HAP-1 (cell line): ENCODE measurements at places on chromosomes 4 and X.

DNA sequence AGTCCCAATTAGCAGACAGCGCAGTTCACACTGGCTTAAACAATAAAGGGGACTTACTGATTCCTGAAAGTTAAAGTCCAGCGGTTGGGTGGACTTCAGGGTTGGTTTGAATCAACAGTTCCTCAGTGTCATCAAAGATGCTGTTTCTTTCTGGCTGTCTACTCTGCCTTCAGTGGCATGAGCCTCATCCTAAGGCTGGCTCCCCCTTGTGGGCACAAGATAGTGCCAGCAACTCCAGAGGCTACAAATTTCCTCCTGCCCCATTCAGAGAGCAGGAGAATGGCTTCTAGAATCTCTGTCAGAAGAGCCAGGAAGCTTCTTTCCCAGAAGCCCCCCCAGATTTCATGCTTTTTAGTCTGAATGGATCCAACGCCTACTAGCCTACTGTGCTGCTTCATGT lies 82.4 kb upstream of the MTM1 start:
- DNase-seq = peak; percentile 70

DNA sequence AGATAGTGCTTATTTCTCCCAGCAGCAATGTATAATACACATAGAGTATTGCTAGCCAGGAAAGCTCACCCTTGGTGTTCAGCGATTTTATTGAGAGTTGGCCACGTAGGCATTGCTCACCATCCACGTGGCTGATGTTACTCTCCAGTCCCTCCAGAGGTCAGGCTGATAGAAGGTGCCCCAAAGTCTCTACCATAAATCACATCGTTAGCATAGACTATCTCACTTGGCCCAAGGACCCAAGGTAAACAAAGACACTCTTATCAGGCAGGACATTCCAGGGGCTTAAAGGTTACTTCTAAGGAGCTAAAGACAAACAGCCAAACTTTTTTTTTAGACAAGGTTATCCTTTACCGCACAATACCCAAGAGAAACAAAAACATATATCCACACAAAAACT lies 30.3 kb upstream of the RGN start:
- DNase-seq = no peak

GRCh38 chr4:71549516-71550160 lies 210.8 kb downstream of the SLC4A4 start:
- DNase-seq = no peak

GRCh38 chrX:37509349-37509748 lies 62.1 kb upstream of the LANCL3 start:
- peak; percentile 20 for DNase-seq

GRCh38 chr4:152106781-152107321 lies 346.0 kb upstream of the GATB start:
- no peak for DNase-seq

DNA sequence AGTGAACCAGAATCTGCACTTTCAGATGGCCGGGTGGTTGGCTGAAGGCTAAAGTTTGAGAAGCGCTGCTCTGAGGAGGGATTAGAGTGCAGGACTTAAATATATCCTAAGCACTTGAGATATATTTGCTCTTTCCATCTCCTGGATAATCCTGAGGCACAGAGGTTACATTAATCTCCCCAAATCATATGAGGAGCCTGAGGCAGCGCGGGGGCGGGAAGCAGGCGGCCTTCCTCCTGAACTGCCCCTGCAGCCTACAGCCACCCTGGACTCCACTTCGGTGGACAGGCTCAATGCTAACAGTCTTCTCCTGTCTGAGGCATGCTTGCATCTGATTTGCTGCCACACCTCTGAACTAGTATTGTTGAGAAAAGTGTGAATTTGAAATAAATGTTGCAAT lies 72.5 kb downstream of the AFAP1 start:
- DNase-seq = peak; percentile 49

DNA sequence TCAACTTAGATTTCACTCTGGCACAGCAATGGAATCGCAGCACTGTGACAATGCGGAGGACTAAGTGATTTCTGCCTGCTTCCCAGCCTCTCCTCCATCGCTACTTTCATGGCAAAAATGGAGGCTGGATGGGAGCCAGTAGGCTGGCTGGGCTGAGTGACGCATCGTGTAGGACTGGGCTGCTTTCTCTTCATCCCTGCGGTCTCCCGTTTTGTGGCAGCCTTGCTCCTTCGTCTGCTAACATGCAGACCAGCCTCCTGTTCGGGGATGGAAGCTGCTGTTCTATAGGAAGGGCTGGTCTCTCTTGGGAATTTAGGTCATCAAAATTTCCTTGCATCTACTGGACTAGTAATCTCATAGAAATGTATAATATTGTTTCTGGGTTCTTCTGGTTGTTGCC lies 15.8 kb upstream of the RGS12 start:
- no peak for DNase-seq

DNA sequence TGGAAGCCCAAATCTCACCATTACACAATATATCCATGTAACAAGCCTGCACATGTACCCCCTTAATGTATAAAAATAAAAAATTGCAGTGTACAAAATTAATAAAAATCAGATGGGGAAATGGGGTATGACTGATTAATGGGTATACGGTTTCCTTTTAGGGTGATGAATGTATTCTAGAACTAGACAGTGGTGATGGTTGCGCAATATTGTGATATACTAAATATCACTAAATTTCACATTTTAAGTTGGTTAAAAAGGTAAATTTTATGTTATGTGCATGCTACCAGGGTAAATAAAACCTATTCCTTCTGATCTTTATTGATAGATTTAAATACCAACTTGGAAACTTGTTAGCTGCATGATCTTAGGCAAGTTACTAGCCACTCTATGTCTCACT lies 129.4 kb downstream of the SPANXA1 start:
- DNase-seq = no peak

DNA sequence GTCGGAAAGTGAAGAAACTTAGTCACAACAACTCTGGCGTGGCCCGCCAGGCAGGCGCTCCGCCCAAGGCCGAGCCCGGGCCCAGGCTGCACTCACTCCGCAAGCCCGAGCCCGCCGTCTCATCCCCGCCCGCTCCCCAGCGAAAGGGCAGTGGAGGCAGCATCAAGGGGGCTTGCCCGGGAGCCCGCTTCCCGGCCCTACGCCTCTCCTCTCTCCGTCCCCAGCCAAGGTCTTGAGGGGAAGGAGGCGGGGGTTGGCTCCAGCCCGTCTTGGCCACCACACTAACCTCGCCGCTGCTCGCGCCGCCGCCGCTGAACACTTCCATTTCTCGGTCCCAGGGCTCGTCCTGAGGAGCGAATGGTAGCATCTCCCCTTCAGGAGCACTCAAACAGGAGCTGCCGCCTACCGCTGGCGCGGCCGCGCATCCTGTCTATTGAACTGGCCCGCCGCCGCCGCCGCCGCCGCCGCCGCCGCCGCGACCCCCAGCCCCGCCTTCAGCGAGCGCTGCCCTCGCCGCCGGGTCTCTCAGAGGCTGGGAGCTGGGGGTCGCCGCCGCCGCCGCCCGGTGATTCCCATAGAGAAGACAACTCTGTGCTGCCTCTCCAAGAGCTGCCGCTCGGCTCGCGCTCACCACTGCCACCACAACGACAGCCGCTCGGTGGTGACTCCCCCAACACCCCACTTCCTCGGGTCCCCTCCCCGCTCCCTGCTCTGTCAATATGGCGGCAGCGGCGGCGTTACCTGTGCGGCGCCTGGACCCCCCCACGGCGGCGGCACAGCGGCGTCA lies at the start of gene RPS6KA6:
Gene RPS6KA6 (minus strand): TSS at position 667 of the 787 bp plus-strand sequence. CDS start 300 bp downstream, at position 367.
- peak; percentile 65 for DNase-seq

DNA sequence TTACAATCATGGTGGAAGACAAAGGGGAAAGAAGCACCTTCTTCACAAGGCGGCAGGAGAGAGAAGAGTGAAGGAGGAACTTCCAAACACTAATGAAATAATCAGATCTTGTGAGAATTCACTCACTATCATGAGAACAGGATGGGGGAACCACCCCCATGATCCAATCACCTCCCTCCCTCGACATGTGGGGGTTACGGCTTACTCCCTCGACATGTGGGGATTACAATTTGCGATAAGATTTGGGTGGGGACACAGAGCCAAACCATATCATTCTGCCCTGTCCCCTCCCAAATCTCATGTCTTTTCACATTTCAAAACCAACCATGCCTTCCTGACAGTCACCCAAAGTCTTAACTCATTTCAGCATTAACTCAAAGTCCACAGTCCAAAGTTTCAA lies 88.7 kb upstream of the PGRMC2 start:
- no peak for DNase-seq

DNA sequence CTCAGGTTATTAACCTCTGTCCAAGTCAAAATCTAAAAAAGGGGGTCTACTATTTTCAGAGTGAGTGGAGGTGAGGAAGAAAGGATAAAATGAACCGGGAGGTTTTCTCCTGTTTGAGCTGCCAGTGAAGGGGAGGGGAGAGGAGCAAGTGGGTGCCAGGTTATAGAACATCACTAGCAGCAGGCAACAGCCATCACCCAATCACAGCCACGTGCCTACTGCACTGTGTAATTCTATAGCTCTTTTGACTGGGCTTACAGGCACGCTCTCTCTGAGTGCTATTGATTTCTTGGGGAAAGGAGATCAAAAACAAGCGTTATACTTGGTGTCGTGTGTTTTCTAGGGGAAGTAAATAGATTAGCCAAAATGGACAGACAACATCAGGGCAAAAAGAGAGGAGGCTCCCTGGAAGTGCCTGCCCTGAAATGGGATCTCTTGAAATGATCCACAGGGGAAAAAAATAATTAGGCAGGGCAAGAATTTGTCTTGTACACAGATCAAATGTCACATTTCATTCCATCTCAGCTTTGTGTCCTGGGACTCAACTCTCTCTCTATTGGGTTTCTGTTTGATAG lies 300.5 kb upstream of the LCORL start:
- DNase-seq = no peak

DNA sequence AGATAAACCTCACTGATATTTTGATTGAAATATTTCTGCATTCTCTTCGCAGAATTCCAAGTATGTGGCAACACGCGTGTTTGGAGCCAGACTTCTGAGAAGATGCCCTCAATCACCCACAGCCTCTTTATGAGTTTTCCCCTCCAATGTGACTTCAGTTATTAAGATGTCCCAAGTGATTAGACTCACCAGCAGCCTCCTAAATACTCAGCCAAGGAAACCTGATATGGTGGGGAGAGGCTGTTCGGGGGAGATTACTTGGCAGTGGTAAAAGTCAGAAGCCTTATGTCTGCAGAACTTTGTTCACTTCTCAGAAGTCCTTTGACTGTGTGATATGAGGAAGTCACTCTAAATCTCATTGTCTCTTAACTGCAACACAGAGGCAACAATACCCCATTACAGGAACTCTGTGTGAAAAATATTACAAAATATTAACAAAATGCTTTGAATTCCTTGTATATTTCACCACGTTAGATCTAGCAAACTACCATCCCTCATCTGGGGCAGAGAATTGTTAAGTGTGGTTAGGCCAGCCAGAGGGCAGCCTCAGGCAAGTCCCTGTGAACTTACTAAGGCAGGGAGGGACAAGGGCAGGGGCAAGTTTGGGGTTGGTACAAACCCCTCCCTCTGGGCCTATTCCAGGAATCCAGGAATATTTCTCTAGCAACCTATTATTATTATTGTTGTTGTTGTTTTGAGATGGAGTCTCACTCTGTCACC lies 151.4 kb upstream of the USP9X start:
- peak; percentile 75 for DNase-seq

GRCh38 chr4:121454251-121454979 lies 73.6 kb upstream of the QRFPR start:
- DNase-seq = no peak

DNA sequence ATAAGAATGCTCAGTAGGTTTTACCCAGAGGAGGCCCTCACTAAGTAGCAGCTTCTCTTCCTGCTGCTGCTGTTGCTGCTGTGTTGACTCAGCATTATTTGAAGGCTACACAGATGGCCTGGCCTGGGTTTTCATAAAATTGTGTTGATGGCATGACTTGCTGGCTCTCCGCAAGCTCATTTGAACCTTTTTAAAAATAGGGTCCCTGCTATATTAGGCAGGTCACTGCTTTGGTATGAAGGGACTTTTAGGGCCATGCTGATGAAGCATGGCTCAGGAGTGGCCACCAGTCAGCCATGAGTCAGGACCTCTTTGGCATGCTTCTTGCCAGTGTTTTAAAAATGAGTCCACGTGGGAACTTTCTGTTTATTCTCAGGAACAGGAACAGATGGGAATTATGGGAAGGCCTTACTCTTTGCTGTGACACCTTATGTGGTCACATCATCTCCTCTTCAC lies 128.7 kb downstream of the MID1IP1 start:
- DNase-seq = no peak

DNA sequence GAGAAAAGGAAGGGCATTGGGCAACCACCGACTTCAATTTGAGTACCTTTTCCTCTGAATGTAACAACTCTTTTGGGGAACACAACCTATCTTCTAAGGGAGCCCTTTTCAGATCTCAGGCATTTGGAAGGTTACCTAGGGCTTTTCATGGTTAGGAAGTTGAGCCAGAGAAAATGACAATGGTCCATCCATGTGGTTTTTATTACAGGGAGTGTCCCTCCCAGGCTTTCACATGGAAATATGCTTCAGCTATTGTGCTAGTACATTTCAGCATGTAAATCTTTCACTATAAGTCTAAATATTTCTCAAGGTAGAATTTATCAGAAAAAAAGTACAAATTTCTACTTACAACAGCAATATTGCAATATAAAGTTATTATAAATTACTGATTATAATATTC lies 259.8 kb downstream of the IQCM start:
- no peak for DNase-seq

- peak; percentile 91 for DNase-seq
Observed at GRCh38 chrX:153763989-153764755, at the start of gene PLXNB3. PLXNB3 (plus strand) TSS chrX:153764249; CDS start chrX:153765536, 1,287 bp downstream.

DNA sequence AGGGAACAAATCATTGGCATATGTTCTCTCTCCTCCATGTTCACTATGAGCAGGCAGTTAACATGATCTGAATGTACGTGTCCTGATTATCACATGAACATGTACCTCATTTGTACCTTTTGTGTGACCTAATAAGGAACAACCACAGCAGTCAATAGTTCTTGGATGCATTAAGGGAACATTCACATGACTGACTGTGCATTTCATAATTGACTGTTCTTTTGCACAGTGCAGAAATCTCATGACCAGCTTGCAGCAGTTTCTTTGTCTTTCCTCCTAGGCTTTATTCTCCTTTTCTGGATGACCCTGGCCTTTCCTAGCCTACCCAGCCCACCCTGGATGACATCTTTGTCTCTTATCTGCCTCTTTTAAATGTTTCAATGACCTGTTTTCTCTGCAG lies 56.6 kb upstream of the TEX13A start:
- DNase-seq = no peak

DNA sequence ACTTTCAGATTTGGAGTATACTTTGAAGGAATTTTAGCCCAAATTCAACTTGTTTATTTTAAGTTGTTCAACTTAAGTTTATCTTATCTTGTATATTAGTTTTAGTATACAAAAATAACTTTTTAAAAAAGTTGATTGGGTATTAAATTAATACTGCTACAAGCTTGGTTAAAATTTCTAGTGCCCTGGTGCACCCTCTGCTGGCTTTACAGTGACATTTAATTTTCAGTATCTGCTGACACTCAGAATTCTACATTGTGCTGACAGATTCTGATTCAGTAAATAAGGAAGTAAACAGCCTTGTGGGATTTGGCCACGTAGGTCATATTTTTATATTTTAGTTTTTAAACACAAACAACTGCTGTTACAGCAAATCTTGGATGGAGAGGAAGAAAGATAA lies 2.9 kb downstream of the EDA start:
- DNase-seq = peak; percentile 27

GRCh38 chr4:8383451-8384160 lies 56.9 kb downstream of the ACOX3 start:
- DNase-seq = no peak

GRCh38 chr4:18319431-18319830 lies 297.9 kb upstream of the LCORL start:
- no peak for DNase-seq

GRCh38 chrX:29453333-29453732 lies 762.0 kb upstream of the MAGEB2 start:
- DNase-seq = no peak
